HFFc6 (cell line): ENCODE measurements at places on chromosomes 3 and 15.
A peak's percentile ranks its signal among the peaks of the same experiment; 100 is the strongest.

GRCh38 chr3:104796556-104796955 lies 570.2 kb upstream of the ALCAM start:
- DNase-seq = no peak
- no peaks in the 10 kb centered on the region for H3K36me3 ChIP-seq
- H3K27ac ChIP-seq = no peak overlapping the region
- H3K27me3 ChIP-seq = no peaks in the 10 kb centered on the region

DNA sequence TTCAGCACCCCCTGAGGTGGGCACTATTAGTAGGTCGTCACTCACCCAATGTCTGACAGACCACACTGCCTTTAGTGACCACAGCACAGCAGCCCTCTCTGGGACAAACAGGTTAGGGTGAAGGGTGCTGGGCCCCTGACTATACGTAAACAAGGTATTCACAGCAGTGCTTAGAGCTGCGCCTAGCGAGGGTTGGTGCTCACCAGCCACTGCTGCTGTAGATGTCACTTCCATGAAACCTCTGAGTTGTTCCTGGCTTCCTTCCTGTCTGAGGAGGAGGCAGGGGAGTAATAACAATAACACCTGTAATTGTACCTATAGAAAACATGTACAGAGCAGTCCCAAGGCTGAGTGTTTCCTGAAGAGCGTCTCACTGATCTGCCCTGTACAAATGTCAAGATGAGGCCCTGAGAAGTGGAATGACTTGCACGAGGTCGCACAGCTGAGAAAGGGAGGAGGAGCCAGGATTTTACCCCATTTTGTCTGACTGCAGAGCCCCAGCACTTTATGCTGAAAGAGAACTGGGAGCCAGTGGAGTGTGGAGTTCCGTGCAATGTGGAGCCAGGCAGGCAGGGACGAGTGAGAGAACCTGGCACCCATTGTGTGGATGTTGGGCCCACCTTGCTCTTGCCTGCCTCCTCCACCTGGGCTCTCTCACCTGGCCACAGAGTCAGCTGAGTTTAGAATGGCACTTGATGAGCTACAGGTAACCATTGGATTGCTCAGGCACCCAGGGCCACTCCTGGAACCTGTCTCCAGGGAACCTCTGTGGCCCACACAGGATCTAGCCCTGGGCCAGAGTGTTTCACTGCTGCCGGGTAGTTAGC lies 93.8 kb downstream of the DNAJB8 start:
- H3K27ac ChIP-seq = no peak overlapping the region
- no peaks in the 10 kb centered on the region for H3K36me3 ChIP-seq
- DNase-seq = no peak
- H3K27me3 ChIP-seq = no peaks in the 10 kb centered on the region; the same call in 1 of the 2 replicates
- no peak overlapping the region for H3K4me3 ChIP-seq
- H3K4me1 ChIP-seq = peaks cover 1% of the 10 kb centered on the region

- H3K4me3 ChIP-seq = peak overlapping the region; percentile 94
- peaks cover 84% of the 10 kb centered on the region for H3K4me1 ChIP-seq
- peaks cover 2% of the 10 kb centered on the region; the same call in 1 of the 2 replicates for H3K27me3 ChIP-seq
- no peaks in the 10 kb centered on the region for H3K36me3 ChIP-seq
These were observed 525 bp downstream of the NPTN start for GRCh38 chr15:73632670-73633058.

DNA sequence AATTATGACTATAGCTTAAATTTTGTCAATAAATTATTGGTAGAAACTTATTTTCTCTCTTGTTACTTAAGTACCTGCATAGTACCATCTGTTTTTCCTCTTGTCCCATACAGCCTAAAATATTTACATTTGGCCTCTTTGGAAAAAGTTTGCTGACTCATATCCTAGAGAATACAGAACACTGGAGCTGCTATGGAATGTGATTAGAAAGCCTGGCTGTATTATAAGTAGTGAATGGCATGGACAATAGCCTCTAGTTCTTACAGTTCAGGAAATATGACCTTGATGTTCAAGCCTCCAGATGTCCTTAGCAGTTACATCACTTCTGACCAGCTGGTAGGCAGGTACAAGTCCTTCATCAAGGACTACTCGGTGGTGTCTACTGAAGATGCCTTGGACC lies 28.3 kb downstream of the ST8SIA2 start:
- H3K4me1 ChIP-seq = peaks cover 14% of the 10 kb centered on the region
- H3K27ac ChIP-seq = no peak overlapping the region
- peaks cover 5% of the 10 kb centered on the region; the same call in 1 of the 2 replicates for H3K36me3 ChIP-seq
- H3K4me3 ChIP-seq = no peak overlapping the region
- peak; percentile 8 for DNase-seq
- H3K27me3 ChIP-seq = peaks cover 2% of the 10 kb centered on the region; the same call in 1 of the 2 replicates

GRCh38 chr3:70816346-70816745 lies 503.9 kb upstream of the MDFIC2 start:
- no peak for DNase-seq
- no peaks in the 10 kb centered on the region for H3K4me1 ChIP-seq
- no peak overlapping the region for H3K27ac ChIP-seq
- no peaks in the 10 kb centered on the region for H3K27me3 ChIP-seq

GRCh38 chr15:73354241-73354640 lies 14.5 kb downstream of the HCN4 start:
- H3K36me3 ChIP-seq = no peaks in the 10 kb centered on the region
- H3K27me3 ChIP-seq = peaks cover 26% of the 10 kb centered on the region
- no peaks in the 10 kb centered on the region for H3K4me1 ChIP-seq
- H3K27ac ChIP-seq = no peak overlapping the region
- H3K4me3 ChIP-seq = no peak overlapping the region

DNA sequence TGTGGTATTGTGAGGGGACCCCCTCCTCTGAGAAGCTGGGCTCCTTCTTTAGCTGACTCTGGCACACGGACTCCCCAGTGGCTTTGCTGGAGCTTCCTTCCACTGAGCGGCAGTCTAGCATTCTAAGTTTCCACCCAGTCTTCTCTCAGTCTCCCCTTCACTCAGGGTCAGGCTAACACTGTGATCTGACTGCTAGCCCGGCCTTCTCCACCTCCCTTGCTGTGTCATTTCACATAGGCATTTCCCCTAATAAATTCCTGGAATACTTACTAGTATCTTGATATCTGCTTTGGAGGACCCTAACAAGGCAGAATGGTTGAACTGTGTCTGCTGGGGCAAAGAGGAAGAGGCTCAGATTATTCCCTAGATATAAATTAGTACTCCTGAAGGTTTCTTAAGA lies 106.2 kb upstream of the THBS1 start:
- no peaks in the 10 kb centered on the region; the same call in 1 of the 2 replicates for H3K27me3 ChIP-seq
- peak overlapping the region; percentile 98 for H3K27ac ChIP-seq
- H3K36me3 ChIP-seq = peaks cover 12% of the 10 kb centered on the region
- peak overlapping the region; percentile 41 for H3K4me3 ChIP-seq

DNA sequence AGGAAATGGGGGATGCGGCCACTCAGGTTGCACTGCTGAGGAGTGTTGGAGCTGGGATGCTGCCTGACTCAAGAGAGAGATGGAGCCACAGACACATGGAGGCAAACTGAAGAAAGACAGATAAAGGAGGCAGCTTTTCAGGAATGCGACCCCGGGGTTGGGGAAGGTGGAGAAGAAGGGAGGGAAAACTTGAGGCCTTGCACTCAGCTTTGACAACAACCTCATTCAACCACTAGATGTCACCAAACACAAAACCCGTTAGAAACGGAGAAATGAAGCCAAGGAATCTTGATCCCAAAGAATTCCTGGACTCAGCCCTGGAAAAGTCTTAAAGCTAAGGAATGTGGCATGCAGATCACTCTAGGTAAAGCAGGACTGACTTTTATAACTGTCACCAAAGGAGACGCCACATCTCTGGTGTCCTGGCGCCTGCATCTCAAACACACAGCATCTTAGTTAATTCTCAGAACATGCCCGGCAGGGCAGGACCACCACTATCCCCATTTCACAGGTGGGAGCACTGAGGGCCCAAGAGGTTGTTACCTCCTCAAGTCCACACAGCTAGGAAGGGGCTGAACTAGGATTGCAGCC lies 59.6 kb upstream of the LMCD1 start:
- no peak overlapping the region for H3K4me3 ChIP-seq
- peaks cover 2% of the 10 kb centered on the region; the same call in 1 of the 2 replicates for H3K27me3 ChIP-seq
- no peaks in the 10 kb centered on the region for H3K36me3 ChIP-seq
- DNase-seq = peak; percentile 53

DNA sequence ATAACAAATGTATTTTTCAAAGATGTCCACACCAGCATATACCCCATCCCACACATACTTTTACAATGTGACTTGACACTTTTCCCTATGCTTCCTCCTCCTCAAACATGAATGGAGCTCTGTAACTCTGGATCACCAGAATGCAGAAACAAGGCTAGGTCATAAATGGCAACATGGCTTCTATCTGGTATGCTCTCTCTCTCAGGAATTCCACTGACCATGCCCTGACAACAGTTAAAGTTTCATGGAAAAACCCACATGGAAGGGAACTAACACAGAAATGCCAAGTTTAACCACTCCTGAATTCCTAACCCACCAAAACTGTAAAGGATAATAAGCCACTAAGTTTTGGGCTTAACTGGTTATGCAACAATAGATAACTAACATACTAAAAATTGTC lies 19.9 kb downstream of the MYO9A start:
- H3K36me3 ChIP-seq = peaks cover 14% of the 10 kb centered on the region
- no peak overlapping the region for H3K4me3 ChIP-seq
- no peaks in the 10 kb centered on the region for H3K27me3 ChIP-seq
- H3K27ac ChIP-seq = no peak overlapping the region

DNA sequence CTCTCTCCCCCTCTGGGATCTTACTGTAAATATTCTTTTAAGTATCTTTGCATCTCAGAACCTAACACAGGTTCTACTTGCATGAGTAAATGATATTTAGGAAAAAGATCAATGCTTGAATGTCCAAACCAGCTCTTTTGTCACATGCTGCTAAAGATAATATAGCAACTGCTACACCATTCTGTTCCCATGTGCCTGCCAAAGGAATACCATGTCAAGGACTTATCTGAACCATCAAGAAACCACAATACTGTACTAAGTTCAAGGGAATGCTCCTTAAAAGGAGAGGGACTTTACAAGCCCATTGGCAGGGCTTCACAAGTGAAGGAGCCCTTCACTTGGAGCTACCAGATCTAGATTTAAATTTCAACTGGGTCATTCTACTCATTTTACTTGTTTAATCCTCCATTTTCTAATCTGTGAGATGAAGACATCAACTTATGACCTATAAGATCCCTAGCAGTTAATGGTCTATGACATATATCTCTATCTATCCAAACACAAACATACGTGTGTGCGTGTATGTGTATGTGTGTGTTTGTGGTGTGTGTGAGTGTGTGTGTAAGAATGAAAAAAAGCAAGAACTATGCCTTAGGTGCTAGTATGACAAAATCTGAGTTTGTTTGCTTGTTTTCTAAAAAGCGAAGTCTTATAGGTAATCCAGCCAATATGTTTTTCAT lies 13.0 kb upstream of the SEC62 start:
- H3K27me3 ChIP-seq = peaks cover 3% of the 10 kb centered on the region; the same call in 1 of the 2 replicates
- 0 out of 2 replicates have a peak, but pooled peaks cover 5% of the 10 kb centered on the region for H3K36me3 ChIP-seq
- DNase-seq = peak; percentile 61
- peak overlapping the region; percentile 45 for H3K4me3 ChIP-seq
- H3K27ac ChIP-seq = no peak overlapping the region; the same call in 1 of the 2 replicates

GRCh38 chr3:16369885-16370284 lies 104.9 kb downstream of the OXNAD1 start:
- H3K27ac ChIP-seq = no peak overlapping the region; the same call in 1 of the 2 replicates
- H3K4me1 ChIP-seq = peaks cover 21% of the 10 kb centered on the region
- no peak overlapping the region for H3K4me3 ChIP-seq
- peaks cover 42% of the 10 kb centered on the region for H3K36me3 ChIP-seq

DNA sequence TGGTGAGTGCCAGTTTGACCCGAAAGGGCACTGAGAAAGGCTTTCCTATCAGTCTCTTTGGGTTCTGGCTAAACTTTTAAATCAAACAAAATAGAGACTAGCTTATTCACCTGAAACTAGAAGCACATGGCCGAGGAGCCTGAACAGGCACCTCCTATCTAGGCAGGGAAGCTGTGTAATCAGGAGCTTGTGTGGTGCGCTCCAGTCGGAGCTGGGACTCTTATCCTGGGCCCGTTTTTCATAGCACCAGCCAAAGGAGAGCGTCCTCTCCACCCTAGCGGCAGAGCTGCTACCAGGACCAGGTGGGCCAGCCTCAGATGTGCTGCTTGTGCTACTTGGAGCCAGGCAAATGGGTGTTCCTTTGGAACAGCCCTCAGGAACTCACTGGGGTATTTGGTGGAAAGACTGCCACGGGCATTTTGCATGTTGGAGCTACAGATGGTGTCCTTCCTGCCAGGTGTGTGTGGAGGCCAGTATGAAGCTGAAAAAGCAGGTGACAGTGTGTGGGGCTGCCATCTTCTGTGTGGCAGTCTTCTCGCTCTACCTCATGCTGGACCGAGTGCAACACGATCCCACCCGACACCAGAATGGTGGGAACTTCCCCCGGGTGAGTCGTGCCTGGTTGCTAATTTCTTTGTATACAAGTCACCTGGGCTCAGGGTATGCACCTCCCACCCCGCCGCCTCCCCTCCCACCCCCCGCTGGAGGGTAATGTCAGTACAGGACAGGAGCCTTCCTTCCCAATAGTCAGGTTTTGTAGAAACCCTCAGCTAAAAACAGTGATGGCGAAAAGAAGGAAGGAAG lies 833 bp downstream of the MAN2A2 start:
- no peak overlapping the region for H3K27ac ChIP-seq
- H3K27me3 ChIP-seq = no peaks in the 10 kb centered on the region
- peak overlapping the region; percentile 83 for H3K4me3 ChIP-seq
- DNase-seq = no peak

- peaks cover 8% of the 10 kb centered on the region; the same call in 1 of the 2 replicates for H3K36me3 ChIP-seq
- peaks cover 37% of the 10 kb centered on the region for H3K4me1 ChIP-seq
- no peak overlapping the region for H3K27ac ChIP-seq
- no peak overlapping the region for H3K4me3 ChIP-seq
- no peak for DNase-seq
- H3K27me3 ChIP-seq = no peaks in the 10 kb centered on the region
These were observed 126.0 kb upstream of the CCNL1 start for GRCh38 chr3:157285966-157286365.

GRCh38 chr15:25250011-25250596 lies 188.7 kb downstream of the UBE3A start:
- H3K4me3 ChIP-seq = no peak overlapping the region
- no peaks in the 10 kb centered on the region; the same call in 1 of the 2 replicates for H3K36me3 ChIP-seq
- no peak for DNase-seq
- H3K4me1 ChIP-seq = no peaks in the 10 kb centered on the region
- 0 out of 2 replicates have a peak, but pooled peaks cover 3% of the 10 kb centered on the region for H3K27me3 ChIP-seq

- H3K27me3 ChIP-seq = peaks cover 39% of the 10 kb centered on the region
- no peaks in the 10 kb centered on the region for H3K36me3 ChIP-seq
- H3K4me3 ChIP-seq = no peak overlapping the region
These were observed 4.6 kb upstream of the EPB42 start for GRCh38 chr15:43225201-43225949.

DNA sequence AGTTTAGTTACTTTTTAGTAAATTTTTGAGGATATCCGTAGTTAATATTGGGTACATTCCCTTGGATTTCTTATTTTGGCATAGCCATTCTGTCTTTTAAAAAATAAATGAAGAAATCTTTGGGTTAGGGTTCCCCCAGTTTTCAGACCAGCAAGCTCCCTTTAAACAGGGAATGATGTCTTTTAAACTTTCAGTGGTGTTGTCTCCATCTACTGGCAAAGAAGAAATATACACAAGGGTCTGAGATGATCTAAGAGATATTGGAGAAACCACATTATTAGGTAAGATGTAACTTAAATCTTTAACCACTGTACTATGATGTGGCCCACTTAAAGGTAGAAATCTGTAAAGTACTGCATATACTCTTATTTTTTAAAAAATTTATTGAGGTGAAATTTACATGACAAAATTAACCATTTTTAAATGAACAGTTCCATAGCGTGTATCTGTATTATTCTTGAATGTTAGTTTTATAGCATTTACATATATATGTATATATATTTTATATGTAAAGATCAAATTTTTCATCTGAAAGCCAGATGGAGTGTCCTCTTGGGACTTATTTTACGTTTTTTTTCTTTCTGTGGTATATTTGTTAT lies 35.1 kb upstream of the EIF3J start:
- peaks cover 12% of the 10 kb centered on the region for H3K36me3 ChIP-seq
- peak; percentile 52 for DNase-seq
- peaks cover 1% of the 10 kb centered on the region; the same call in 1 of the 2 replicates for H3K27me3 ChIP-seq
- H3K27ac ChIP-seq = no peak overlapping the region
- H3K4me3 ChIP-seq = no peak overlapping the region
